Testis (tissue), 5 donors: ENCODE measurements at places on chromosomes 12 and 14.

DNA sequence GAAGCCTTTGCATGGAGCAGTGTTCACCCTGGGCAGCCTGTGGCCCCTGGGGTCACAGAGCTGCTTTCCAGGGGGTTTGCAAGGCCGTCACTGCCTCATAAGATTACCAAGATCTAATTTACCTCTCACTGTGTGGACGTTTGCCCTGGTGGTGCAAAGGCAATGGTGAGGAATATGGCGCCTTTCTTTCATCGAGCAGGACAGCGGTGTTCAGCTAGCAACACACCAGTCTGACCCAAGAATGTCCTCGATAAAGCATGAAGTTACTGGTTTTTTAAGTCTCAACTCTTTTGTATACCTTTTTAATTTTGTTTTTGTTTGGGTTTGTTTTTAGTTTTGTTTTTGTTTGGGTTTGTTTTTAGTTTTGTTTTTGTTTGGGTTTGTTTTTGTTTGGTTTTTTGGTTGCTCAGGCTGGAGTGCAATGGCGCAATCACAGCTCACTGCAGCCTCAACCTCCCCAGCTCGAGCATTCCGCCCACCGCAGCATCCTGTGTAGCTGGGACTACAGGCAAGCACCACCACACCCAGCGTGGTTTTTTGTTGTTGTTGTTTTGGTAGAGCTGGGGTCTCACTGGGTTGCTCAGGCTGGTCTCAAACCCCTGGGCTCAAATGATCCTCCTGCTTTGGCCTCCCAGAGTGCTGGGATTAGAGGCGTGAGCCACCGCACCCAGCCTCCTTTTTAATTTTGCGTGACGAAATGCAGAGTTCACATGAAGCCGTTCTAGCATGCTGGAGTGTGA, 57.9 kb downstream of the PPP2R5C start:
- no peak for DNase-seq

- peak; percentile 94 for DNase-seq
Measured at GRCh38 chr12:121795034-121795968, 1.8 kb upstream of the RHOF start.

GRCh38 chr14:23321572-23322547, 603 bp downstream of the PABPN1 start:
- peak; percentile 54 for DNase-seq

DNA sequence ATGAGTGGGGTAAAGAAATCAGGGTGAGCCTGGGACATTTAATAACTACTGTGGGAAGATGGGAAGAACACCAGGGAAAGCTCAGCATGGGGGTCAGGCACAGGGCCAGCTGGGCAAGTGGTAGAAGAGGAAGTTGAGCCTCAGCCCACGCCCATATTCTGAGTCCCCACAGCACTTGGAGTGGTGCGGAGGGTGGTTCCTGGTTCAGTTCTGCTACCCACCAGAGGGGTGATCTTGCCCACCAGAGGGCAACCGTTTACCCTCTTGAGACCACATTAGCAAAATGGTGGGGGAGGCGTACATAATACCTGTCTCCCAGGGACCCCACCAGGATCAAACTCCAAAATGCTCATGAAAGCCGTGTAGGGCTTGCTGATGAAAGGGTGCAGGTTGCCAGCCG, 16.8 kb upstream of the ANKRD33 start:
- DNase-seq = peak; percentile 41

DNA sequence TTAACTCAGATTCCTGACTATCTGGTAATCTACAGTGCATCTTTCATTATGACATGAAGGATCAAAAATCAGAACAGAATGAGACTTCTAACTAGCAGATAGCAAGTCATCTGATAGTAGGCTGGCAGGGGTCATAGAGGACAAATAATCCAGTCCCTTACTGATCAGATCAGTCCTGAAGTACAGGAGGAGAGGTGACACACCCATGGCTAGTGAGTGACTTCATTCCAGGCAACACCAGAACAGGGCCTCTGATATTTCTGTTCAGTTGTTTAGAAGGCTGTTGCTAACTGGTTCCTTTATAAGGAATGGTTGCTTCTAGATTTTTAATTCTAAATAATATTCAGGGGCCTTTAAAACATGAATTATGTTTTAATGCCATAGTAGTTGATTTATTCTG, 222.1 kb downstream of the NTF3 start:
- no peak for DNase-seq
